ENCODE measurements at places on chromosomes 4 and X.

DNA sequence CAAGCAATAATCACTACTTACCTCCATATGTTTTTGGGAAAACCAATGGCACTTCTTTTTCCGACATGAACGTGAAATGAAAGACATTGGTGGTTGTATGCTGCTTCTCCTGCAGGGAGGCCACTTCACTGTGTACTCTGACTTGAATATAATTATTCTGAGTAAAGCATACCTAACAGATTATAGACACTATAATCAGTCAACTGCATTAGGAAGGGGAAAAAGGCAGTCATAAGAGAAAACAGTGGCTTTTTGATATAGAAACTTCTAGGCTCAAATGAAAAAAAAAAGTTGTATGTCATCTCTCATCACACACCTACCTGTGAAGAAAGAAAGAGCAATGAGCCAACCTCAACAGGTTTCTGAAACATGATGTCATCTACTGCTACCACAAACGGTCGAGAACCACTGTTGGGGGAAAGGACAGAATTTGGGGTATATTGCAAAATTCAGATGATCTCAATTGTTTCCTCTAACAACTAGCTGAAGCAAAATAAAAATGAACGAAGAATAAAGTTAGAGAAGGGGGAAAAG, 37.4 kb downstream of the PRDX4 start:
- DNase-seq = no peak

- DNase-seq = no peak
These were observed 149.8 kb upstream of the ARHGEF9 start for GRCh38 chrX:63934791-63935190.

DNA sequence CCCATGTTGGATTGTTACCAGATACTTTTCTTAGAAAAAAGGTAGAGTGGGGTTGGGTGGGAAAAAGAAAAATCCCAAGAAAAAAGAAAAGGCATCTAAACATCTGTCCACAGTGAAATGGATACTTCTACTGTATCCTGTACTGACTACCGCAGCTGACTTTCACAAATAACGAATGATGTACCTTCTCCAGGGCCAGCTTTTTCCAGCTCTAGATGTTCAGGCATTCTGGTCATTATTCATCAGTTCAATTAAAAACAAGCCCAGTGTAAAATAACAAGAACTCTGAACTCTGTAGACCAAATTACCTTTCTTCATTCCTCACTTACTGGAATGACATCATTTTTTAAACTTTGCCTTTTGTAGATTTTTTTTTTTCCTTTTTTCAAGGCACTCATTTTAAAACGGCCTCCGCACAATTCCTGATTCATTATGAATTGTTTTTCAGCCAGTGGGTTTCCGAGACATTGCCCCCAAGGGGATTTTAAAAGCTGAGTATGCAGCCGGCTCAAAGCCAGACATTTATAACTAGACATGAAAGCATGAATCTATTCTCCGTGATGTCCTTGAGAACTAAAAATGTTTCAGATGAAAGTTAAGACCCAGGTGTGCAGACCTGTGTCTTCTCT, 113.5 kb downstream of the PRKX start:
- no peak for DNase-seq

DNA sequence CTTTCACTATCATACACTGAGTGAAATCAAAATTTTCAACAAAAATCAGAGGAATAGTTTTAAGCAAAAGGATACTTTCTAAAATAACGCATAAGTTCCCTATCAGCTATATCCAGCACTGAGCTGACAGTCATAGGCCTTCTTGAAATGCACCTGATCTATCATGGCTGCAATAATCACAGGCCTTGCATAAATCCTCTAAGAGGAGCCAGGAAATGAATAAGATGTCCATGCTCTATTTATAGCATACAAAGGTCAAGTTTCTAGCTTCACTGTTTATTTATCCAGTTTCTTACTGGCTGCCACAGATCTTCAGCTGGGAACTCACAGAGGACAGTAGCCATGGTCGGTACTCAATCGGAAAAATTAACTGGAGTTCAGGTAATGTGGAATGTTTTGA, 235.9 kb upstream of the DMD start:
- no peak for DNase-seq

GRCh38 chrX:76862509-76862908, 435.0 kb downstream of the MAGEE1 start:
- DNase-seq = no peak

GRCh38 chr4:4423706-4424498, 37.0 kb downstream of the NSG1 start:
- no peak for DNase-seq

GRCh38 chr4:88775529-88775928, 77.9 kb upstream of the NAP1L5 start:
- no peak for DNase-seq

GRCh38 chrX:71162981-71163380, 18.3 kb downstream of the NLGN3 start:
- no peak for DNase-seq

- DNase-seq = no peak
These were observed 26.9 kb downstream of the NSG1 start for GRCh38 chr4:4413806-4414205.

DNA sequence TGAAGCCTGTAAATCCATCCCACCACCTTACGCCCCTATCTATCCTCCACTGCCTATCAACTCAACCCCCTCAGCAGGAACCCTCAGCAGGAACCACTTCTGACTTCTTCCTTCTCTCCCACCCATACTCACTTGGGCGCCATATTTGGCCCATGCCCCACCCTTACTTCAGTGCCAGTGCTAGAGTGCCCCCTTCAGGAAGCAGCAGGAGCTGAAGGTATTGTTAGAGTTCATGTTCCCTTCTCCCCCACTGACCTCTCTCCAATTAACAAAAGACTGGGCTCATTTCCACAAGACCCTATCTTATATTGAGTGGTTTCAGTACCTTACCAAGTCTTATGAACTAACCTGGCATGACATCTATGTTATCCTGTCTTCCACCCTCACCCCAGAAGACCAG, 363.1 kb upstream of the SLIT2 start:
- no peak for DNase-seq

DNA sequence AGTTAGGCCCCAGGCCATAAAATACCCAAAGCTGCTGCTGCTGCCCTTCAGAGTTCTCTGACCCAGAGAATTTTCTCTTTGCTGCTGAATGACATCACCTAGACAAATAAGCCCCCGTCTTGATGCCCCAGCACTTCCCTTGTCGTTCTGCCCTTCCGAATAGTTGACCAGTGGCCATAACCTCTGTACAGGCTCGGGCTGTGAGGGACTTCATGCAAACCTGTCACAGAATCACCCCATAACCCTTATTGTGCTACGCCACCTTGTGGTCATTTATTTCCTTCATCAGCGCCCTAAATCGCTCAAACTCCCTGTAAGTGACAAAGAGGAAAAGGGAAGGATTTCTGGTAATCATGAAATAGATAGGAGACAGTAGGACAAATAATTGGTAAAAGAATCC, 18.8 kb downstream of the SPACA5 start:
- DNase-seq = peak; percentile 9

- DNase-seq = peak; percentile 71
These were observed 1.2 kb downstream of the LINC00632 start for GRCh38 chrX:140710710-140711109.

- no peak for DNase-seq
These were observed 9.0 kb downstream of the ARAP2 start for GRCh38 chr4:36235306-36235705.

DNA sequence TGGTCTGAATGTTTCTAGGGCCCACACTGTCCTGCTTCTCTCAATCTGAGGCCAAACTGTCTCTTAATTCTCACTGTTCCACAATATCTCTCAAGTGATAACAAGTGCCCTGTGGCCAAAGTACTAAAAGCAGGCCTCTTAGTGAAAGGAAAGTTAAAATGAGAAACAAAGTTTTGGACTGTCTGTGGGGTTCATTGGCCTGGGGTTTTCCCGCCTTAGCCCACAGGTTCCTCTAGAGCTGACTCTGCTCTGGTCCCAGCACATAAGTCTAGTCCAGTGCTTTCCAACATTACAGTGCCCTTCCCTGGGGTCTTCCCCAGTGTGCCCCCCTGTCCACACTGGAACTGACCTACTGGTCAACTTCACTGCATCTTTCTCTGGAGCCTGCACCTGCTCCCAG, 6.3 kb downstream of the MAGEB1 start:
- no peak for DNase-seq

- DNase-seq = no peak
These were observed 230.1 kb upstream of the GALNTL6 start for GRCh38 chr4:171582961-171583581.

GRCh38 chr4:164779811-164780216, 25.9 kb downstream of the SMIM31 start:
- DNase-seq = no peak

DNA sequence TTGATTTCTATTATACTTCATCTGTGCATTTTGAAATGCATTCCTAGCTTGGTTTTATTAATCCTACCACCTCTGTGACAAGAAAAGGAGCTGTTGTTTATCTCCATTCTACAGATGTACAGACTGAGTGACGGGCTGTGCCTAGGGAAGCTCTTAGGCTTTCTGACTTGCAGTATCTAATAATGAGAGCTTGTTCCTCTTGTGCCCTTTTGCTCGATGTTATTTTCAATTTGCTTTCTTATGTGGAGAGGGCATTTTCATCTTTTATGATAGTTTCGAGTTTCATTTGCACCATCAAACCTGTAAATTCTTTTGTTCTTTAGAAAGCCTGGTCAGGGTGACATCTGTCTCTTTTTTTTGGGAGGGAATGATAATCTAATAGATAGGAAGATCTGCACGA, 256.5 kb downstream of the C4orf33 start:
- no peak for DNase-seq

GRCh38 chrX:39904816-39905537, 192.8 kb downstream of the BCOR start:
- DNase-seq = no peak

- no peak for DNase-seq
These were observed 39.7 kb upstream of the DHRSX start for GRCh38 chrX:2540426-2540947.

GRCh38 chr4:67288964-67289363, 256.3 kb downstream of the CENPC start:
- DNase-seq = no peak

DNA sequence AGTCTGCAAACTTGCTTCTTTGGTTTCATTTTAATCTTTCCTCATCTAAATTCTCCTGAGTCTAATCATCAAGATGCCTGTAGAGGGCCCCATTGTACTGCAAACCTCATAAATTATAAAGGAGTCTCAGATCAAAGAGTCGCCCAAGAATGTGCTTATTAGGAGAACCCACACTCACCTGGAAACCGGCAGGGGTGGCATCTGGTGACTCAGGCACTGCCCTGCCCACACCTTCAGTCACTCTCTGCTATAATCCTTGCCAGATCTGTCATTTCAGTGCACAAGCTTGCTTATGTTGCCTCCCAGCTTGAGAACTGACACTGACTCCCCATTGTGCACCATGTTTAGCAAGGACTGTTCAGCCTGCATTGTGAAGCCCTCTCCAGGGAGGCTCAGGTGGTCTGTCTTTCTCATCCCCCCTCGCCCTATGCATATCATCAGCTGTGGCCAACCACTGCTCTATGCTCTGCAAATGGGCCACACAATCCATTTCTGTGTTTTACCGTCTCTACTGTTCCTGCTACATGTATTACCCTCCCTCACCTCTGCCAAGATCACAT, 12.4 kb downstream of the EPGN start:
- no peak for DNase-seq

DNA sequence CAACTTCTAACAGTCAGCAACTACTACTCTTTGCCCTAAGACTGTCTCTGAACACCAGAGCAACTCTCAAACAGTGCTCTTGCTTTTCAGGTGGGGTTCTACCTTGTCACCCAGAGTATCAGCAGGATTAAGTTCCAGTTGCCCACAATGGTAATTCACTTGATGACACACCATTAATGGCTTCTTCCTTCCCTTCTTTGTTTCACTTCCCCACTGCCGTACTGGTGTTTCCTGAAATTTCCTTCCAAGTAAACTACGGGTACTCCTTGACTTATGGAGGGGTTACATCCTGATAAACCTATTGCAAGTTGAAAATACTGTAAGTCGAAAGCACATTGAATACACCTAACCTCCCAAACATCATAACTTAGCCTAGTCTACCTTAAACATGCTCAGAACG, 36.6 kb upstream of the PDK3 start:
- no peak for DNase-seq

GRCh38 chr4:131137196-131137595, 2011.9 kb upstream of the PCDH10 start:
- DNase-seq = no peak

GRCh38 chrX:27583976-27584375, 6.2 kb upstream of the DCAF8L2 start:
- DNase-seq = no peak

- DNase-seq = no peak
These were observed 37.0 kb upstream of the CXCL8 start for GRCh38 chr4:73703320-73703719.

GRCh38 chrX:111728096-111728495, 47.1 kb downstream of the ALG13 start:
- no peak for DNase-seq

GRCh38 chr4:3784454-3785291, 18.5 kb downstream of the ADRA2C start:
- no peak for DNase-seq

GRCh38 chr4:149426461-149426860, 389.2 kb downstream of the IQCM start:
- no peak for DNase-seq

DNA sequence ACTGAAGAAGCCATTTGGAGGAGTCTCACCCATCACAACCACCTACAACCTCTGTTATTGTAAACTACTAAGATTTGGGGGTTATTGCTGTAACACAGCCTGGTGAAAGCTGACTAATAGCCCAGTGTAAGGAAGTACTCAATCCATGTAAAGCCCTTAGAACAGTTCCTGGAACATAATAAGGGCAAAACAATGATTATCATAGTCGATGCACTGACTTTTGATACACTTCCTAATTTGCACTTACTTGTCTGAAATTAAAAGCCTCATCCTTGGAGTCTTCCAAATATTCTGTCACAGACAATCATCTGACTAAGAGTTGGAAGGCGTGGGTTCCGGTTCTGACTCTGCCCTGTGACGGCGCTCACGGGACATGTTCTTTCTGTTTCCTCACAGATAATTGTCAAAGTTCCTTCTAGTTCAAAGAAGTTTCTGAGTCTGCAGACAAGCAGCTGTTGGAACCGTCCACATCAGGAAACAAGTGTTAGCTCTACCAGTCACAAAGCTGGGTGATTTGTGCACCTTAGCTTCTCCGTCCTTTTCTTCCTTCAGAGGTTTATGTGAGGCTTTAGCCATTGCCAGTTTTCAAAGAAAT, 33.4 kb upstream of the RASGEF1B start:
- DNase-seq = no peak

GRCh38 chr4:120517966-120518365, 404.6 kb downstream of the PRDM5 start:
- DNase-seq = no peak

DNA sequence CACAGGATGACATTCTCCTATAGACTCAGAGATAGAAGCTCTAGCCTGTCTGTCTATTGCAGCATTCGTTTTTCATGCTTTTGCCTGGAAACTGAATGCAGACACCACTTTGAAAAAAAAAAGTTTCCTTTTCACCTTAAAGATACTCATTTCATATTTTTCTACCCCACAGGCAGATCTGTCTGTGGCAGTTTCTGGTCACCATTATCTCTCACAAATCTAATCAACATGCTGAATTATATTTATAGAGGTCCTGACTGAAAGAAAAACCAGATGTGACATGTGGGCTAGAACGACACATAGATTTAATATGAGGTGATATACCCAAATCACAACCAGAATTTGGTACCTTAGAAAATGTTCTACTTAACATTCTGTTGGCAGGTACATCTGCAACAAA, 28.2 kb downstream of the ADGRG4 start:
- no peak for DNase-seq

- DNase-seq = no peak
These were observed 9.3 kb downstream of the ZNF81 start for GRCh38 chrX:47846040-47846439.

GRCh38 chrX:48957477-48957826, at the start of gene OTUD5:
Gene OTUD5, minus strand, starts transcription at chrX:48957607. Its CDS starts 37 bp downstream, at chrX:48957570.
- DNase-seq = no peak
